ENCODE measurements at places on chromosomes 6 and 20.

DNA sequence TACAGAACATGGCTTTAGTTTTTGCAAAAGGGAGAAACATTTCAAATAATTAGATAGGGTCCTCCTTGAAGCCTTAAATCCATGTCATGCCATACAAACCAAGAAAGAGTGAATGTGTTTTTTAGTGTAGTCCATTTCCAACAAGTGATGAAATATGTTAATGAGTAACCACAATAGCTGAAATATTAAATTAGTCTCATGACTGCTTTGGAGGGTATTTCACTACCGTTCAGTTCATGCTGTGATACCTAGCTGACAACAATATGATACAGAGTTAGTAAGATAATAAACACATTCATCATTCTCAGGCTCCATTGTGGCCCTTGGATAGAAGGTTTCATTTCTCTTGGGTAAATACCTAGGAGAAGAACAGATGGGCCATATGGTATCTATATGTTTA, 5.8 kb upstream of the ID4 start:
- no peak for DNase-seq

GRCh38 chr6:117191009-117191408, 74.3 kb upstream of the VGLL2 start:
- DNase-seq, result no peak

DNA sequence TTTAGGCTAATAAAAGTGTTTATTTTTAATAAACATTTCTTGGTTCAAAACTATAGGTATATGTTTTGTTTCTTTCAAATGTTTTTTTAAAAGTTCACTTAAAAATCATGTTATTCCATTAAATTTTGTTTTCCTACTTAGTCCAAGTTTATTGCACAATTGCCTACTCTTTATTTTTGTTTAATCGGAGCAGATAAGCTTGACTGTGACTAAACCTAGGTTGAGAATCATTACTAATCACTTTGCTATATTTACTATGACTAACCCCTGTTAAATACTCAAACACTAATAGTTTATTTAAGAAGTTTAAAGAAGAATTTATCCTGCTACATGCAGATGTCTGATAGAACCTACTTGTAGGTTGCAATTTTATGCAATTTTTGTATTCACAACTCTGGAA, 18.8 kb downstream of the MAP3K4 start:
- no peak for DNase-seq

- DNase-seq, result no peak
Observed at GRCh38 chr20:57224641-57225138, 41.8 kb downstream of the BMP7 start.

DNA sequence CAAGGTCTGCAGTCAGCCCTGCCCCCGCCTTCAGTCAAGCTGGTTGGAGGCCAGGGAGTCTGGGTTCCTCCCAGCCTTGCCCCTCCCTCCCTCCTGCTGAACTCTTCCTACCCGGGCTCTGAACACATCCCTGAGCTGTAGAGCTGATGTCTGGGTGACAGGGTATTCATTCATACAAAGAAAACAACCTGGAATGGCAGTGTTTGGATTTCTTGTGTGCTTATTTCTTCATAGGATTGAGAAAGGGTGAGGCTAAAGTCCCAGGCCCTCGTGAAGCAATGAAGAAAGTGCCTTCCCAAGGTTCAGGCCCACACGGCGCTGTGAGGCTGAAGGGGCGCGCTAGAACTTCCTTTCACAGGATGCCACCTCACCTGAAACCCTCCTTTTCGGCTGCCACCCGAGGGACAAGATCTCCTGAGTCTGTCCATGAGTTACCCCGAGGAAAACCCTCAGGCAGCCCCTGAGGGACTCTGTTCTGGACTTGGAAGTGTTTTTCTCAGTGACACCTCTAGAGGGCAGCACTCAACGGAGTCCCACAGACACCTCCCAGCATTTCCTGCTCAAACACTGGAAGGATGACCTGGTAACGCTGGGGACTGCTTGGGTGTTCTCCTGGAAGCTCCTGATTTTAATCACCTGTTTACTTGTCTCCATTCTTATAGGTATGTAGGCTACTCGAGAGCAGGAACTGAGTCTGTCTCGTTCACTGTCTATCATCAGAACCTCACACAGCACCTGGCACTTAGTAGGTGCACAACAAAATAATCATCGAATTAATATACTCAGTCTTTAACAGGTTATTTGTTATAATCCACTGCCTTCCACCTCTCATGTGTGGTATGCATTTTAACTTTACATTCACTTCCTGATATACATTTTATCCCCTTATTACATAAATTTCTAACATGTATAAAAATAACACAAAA, 11.8 kb upstream of the GSTA1 start:
- no peak for DNase-seq

- no peak for DNase-seq
Observed at GRCh38 chr6:165826487-165827189, 163.6 kb upstream of the PDE10A start.

DNA sequence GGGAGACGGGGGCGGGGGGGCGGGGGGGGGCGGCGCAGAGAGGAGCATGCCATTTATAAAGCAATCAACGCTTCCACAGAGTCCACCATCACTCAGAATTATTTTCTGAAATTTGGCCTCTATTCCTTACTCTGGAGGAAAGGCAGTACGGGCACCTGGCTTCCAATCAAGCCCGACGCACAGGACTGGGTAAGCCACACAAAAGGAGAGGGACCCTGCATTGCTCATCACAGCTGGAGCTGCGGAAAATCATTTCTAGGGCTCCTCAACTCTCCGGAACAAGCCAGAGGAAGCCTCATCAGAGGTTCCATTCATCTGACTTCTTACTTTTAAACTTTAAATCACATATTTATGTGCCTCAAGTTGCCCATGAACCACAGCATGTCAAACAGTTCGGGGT, 55.9 kb downstream of the TTI1 start:
- DNase-seq, result no peak

- no peak for DNase-seq
Observed at GRCh38 chr20:19371112-19371511, 158.7 kb downstream of the SLC24A3 start.

GRCh38 chr20:3804781-3805180, 8.7 kb downstream of the CDC25B start:
- no peak for DNase-seq

DNA sequence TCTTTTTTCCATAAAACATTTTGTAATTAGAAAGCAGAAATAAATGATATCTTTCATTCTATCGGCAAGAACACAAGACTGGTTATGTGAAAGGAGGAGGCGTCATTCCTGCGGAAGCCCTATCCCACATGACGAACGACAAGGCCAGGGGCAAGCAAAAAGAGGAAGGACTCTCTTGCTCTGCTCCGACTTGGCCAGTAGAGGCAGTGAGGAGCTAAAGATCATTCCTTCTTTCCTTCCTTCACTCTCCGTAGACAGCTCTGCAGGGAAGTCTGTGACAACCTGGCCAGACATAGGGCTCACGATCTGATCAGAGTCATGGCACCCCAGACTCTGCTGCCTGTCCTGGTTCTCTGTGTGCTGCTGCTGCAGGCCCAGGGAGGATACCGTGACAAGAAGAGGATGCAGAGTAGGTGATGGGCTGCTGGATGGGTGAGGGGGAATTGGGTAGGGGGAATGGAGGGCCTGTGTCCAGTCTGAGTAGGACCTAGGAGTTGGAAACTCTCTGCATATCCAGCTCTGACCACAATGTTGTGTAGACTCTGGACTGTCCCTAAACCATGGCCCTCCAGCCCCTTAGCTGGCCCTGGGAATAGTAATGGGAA, at the start of gene WFDC10A:
WFDC10A (plus strand) TSS at position 244 of the 605 bp plus-strand sequence; CDS start at position 319, 75 bp downstream.
- peak; percentile 2 for DNase-seq

GRCh38 chr20:36051318-36052116, 83.1 kb downstream of the CNBD2 start:
- DNase-seq, result no peak

- DNase-seq, result no peak
Observed at GRCh38 chr6:161668665-161669064, 394.8 kb upstream of the AGPAT4 start.

GRCh38 chr6:1616701-1617463, 7.2 kb downstream of the FOXC1 start:
- DNase-seq, result no peak
